ENCODE measurements at places on chromosomes 5 and 9.

DNA sequence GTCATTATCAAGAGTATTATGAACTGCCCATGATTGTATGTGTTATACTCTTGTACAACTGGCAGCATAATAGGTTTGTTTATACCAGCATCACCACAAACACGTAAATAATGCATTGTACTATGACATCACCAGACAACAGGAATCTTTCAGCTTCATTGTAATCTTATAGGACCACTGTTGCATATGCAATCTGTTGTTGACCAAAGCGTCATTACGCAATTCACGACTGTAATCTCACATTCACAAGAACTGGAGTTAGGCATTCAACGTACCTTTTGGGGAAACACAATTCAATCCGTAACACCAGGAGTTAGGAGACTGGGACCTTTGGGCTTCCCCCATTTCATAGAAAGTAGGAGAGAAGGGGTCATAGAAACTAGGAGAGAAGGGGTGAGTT is 20.4 kb upstream of the ARSI start:
- no peak for DNase-seq

GRCh38 chr9:124665391-124666058 is 105.6 kb downstream of the NR6A1 start:
- peak; percentile 95 for DNase-seq

- DNase-seq, result no peak
Measured at GRCh38 chr5:83069096-83069799, 7.9 kb downstream of the TMEM167A start.

GRCh38 chr5:166581826-166582225 is 1709.6 kb upstream of the WWC1 start:
- DNase-seq, result no peak

DNA sequence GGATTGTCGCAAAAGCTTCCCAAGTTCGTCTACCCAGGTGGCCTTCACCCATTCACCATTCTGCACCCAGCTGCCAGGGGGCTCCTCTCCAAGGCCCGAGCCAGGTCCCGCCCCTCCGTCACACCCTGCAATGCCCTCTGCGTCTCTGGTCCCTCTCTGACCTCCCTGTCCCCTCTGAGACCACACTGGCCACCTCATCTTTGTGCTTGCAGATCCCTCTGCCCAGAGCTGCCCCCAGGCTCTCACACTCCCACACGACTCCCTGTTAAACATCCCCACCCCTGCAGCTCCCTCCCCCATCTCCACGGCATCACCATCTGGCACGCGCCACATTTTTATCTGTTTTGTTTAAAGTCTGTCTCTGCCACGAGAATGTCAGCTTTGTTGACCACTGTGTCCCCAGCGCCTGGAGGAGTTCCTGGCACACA is 243.6 kb downstream of the PBX3 start:
- DNase-seq, result no peak

Data from RCC 7860 (cell line).